IPS-NIHi11 (cell line): ENCODE measurements at places on chromosomes 6 and 20.

DNA sequence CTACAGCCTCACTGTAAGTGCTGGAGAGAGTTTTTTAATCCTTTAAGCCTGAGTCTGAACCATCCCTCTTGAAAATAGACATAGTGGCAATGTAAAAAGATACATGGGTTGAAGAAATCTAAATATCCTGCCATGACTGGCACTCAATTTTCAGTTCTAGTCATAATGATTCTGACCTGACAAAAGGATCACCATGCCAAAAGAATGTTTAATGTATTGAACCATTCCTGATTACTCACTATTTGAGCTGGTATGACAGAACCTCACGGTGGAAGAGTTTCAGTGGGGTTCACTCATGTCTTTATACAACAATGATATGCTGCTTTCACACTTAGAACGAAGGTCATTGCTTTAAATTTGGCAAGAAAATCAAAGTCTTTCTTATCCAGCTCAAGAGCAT, 93.4 kb downstream of the HIVEP2 start:
- no peak for DNase-seq

GRCh38 chr6:42565823-42566613, 2.2 kb downstream of the UBR2 start:
- DNase-seq = no peak

DNA sequence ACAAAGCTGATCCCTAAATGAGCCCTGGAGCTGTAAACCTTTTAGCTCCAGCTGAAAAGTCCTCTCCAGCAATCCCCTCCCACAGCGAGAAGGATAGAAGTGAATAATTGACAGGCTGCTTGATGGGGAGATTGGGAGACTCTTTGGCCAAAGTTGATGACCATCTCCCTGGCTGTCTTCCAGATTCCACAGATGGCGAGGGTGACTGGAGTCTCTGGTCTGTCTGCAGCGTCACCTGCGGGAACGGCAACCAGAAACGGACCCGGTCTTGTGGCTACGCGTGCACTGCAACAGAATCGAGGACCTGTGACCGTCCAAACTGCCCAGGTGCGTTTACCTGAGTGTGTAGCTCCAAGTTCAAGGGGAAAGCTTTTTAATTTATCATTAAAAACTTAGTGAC, 67.3 kb downstream of the ISM1 start:
- no peak for DNase-seq

GRCh38 chr20:2254333-2254732, 41.5 kb upstream of the TGM3 start:
- no peak for DNase-seq

GRCh38 chr20:47663354-47664067, 121.8 kb downstream of the SULF2 start:
- peak; percentile 94 for DNase-seq

DNA sequence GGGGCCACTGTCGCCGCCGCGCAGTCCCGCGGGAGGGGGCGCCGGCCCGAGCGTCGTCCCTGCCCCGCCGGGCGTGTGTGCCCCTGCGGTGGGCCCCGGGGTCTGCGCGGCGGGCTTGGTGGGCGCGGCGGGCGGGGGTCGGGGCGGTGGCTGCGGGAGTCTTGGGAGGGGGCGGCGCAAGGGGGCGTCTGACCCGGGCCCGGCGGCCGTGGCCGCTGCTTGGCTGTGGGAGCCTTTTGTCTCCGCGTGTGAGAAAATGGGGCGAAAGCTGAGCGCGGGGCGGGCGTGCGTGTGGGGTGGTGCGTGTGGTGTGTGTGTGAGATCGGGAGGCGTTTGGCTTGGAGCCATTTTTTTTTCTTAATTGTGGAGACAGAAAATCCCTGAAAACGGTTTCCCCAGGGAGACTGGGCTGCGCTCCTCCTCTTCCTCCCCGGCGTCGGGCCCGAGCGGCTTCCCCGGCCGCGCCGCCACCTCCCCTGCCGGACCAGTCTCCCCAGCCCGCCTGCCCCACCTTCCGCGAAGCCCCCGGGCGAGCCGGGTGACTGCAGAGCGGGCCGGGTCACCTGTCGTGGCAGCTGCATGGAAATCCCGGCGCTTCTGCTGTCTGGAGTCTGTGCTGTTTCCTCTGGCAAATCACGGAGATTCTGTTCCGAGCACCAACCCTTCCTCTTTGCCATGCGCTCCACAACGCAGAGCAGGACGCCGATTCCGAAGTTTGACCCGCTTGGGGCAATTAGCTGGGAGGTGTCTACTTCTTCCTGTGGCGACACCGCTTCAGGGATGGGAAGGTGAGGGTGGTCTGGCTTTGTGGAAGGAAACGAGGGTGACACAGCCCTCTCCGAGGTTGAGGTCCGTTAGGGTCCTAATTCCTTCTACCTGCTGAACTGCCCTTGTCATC, 64.4 kb downstream of the GTF2H5 start:
- DNase-seq = peak; percentile 72

GRCh38 chr6:119227377-119227776, 122.2 kb downstream of the MAN1A1 start:
- no peak for DNase-seq

DNA sequence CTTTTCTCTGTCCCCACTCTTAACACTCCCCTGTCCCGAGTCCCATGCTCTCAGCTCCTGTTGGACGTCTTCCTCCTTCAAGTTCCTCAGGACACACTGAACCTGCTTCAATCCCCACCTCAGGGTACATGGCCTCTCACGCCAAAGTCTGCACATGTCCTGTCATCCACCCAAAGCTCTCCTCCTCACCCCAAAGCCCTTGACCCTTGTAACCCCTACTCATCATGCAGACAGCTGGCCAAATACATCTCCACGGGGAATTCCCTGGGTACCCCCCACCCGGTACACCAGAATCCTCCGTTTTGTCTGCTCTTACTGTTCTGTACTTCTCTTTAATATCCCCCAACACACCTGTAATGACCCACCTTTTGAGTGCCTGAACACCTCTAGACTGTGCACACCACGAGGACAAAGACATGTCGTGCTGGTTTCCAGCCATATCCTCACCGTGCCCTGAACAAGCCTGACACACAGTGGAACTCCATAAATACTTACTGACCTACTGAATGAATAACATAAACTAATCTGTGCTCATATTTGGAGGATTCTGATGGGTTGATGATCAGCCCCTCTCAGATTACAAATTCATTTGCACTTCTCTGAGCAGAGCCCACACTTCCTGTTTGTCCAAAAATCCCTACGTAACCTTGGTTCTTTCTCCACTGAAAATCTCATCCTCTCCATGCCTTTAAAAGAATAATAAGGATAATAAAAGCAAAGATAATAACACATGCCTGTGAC, 66.8 kb upstream of the EYA2 start:
- DNase-seq = no peak

- DNase-seq = no peak
Measured at GRCh38 chr20:13017235-13017634, 8.5 kb downstream of the SPTLC3 start.
